Body of pancreas (tissue), 4 donors: ENCODE measurements at places on chromosomes 3 and 15.

DNA sequence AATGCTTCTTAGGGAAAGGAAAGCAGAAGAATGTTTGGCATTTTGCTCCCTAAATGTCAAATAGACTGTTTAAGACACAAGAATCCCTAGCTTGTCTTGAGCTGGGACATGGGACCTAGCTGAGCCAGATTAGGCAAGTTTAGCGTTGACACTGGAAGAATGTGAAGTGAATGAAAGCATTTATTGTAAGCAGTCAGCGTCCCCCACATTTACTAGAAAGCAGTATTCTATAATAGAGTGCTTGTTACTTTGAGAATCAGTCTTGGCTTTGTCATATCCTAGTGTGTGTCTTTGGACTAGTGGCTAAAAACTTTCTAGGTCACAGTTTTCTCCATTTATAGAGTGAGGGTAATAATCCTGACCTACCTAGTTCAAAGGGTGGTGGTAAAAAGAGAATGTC, 161.6 kb downstream of the ADAMTSL3 start:
- H3K36me3 ChIP-seq = no peaks in the 10 kb centered on the region
- no peak overlapping the region for H3K27ac ChIP-seq
- H3K27me3 ChIP-seq = no peaks in the 10 kb centered on the region
- DNase-seq = no peak
- no peaks in the 10 kb centered on the region for H3K4me1 ChIP-seq

- H3K27ac ChIP-seq = no peak overlapping the region
- H3K4me1 ChIP-seq = no peaks in the 10 kb centered on the region
- no peak overlapping the region for H3K4me3 ChIP-seq
- no peak for DNase-seq
- no peaks in the 10 kb centered on the region for H3K36me3 ChIP-seq
These were observed 203.0 kb downstream of the ARRDC4 start for GRCh38 chr15:98163319-98164045.

DNA sequence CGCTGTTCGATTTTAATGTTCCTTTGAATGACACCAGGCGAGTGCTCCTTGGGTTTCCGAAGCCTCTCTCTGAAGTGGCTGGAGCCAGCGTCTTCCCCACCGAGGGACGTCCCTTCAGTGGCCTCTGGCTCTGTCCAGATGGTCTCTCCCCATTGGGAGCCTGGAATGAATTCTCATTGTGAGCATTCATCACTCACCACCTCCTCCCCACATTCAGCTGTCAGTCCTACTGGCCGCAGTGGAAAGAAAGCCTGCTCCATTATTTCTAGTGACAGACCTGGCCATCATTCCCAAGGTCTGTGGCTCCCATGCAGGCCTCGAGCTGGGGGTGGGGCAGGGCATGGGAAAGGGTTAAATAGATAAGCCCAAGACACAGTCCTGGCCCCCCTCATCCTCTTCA, 35.2 kb downstream of the ZNF710 start:
- no peak overlapping the region for H3K4me3 ChIP-seq
- H3K36me3 ChIP-seq = no peaks in the 10 kb centered on the region
- H3K4me1 ChIP-seq = peaks cover 86% of the 10 kb centered on the region
- DNase-seq = no peak

DNA sequence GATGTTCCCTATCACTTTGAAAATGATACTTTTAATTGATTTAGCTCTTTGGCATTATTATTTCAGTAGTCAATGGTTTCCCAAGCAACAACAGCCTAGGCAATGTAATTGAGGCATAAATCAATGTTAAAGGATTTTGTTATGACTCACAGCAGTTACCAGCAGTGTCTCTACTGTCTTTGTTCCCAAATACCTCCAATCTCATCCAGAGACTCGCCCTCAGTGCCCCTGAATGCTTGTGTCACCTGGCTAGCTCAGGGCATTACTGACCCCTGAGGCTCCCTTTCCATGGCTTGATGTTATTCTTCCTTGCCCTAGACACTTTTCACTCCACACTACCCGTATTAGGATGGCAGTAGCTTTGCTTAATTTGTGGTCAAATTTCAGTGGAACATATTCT, 227.2 kb downstream of the SQOR start:
- no peak overlapping the region for H3K27ac ChIP-seq
- H3K36me3 ChIP-seq = no peaks in the 10 kb centered on the region
- DNase-seq = no peak
- H3K27me3 ChIP-seq = no peaks in the 10 kb centered on the region
- H3K4me3 ChIP-seq = no peak overlapping the region
- H3K4me1 ChIP-seq = no peaks in the 10 kb centered on the region

DNA sequence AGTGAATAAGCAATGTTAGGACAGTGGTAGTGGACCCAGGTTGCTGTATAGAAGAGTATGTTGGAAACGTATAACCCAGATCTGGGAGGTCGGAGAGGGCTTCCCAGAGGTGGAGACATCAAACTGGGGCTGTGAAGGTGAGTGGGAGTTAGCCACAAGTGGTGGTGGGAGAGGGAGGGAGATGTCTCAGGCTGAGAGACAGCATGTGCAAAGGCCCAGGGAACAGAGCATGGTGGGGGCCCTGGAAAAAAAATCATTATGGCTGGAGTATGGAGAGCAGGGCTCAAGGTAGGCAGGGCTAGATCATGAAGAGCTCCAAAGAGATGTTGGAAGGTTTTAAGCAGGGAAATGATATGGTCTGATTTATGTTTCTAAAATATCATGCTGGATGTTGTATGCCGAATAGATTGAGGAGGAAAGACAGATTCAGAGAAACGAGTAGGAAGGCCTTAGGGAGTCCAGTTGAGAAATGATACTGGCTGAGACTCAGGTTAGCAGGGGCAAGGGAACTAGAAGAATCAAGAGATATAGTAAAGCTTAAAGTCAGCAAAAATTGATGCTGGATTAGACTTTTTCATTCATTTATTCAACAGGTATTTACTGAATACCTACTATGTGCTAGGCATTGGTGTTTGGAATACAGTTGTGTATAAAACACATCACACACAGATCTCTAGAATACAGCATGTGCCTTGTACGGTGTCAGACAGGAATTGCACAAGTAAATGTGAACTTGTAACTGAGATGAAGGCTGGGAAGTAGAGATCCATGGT, 17.0 kb downstream of the ITPR1 start:
- no peaks in the 10 kb centered on the region for H3K27me3 ChIP-seq
- H3K36me3 ChIP-seq = no peaks in the 10 kb centered on the region
- DNase-seq = no peak
- H3K4me1 ChIP-seq = no peaks in the 10 kb centered on the region
- H3K4me3 ChIP-seq = no peak overlapping the region
- no peak overlapping the region for H3K27ac ChIP-seq

- no peak for DNase-seq
- H3K27me3 ChIP-seq = no peaks in the 10 kb centered on the region
- H3K27ac ChIP-seq = no peak overlapping the region
- H3K36me3 ChIP-seq = no peaks in the 10 kb centered on the region
- peaks cover 7% of the 10 kb centered on the region for H3K4me1 ChIP-seq
- H3K4me3 ChIP-seq = no peak overlapping the region
These were observed 55.2 kb downstream of the KCNAB1 start for GRCh38 chr3:156175570-156175969.

GRCh38 chr3:50269977-50270413, 1.0 kb downstream of the SEMA3B start:
- H3K27ac ChIP-seq = peak overlapping the region; percentile 93
- H3K36me3 ChIP-seq = no peaks in the 10 kb centered on the region
- no peaks in the 10 kb centered on the region for H3K27me3 ChIP-seq
- no peak for DNase-seq

DNA sequence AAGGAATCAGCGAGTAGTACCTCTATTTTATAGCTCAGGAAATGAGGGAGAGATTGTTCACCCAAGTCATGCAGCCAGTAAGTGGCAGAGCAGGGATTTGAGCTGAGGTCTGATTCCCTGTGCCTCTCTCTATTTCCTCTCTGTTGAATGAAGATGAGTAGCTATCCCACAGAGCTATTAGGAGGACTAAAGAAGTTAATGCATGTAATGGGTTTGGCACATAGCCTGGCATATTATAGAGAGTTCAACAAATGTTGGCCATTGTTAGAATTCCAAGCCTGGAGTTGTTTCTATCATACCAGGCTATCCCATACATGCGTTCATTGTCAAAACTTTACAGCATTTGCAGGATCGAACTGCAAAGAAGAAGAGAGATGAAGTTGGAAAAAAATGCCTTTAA, 21.8 kb upstream of the KLHL6 start:
- no peaks in the 10 kb centered on the region for H3K27me3 ChIP-seq
- no peak for DNase-seq
- no peak overlapping the region for H3K4me3 ChIP-seq
- H3K4me1 ChIP-seq = peaks cover 8% of the 10 kb centered on the region
- no peaks in the 10 kb centered on the region for H3K36me3 ChIP-seq

DNA sequence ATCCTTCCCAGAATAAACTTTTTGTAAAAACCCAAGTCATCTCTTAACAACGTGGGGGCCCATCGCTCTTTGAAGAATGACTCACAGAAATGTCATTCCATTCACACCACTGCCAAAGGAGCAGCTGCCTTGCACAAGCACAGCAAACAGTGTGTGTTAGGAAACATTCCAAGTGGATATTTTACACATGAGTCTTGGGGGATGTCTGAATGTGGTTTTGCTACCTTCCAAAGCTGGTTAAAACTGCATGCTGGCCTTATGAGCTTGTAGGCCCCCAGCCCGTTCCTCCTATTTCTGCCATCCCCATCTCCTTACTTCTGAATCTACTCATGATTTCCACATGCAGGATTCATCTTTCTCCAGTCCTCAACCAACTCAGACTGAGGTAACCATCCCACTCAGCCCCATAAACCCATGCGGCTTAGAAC, 130.8 kb downstream of the CPNE4 start:
- no peak for DNase-seq
- H3K4me1 ChIP-seq = no peaks in the 10 kb centered on the region
- no peaks in the 10 kb centered on the region for H3K27me3 ChIP-seq
- H3K27ac ChIP-seq = no peak overlapping the region

DNA sequence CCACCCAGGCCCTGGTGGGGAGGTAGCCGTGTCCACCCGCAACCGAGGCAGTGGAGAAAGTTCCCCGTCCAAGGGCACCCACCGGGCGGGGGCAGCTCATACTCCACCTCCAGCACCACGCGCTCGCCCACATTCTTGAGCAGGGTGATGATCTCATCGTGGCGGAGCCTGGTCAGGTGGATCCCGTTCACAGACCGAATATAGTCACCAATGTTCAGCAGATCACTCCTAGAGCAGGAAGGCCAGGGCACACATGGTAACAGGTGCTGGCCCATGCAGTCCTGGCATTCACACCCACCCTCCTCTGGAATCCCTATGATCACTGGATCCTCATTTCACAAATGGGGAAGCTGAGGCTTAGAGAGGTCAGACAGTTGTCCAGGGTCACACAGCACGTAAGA, 15.8 kb downstream of the GRIP2 start:
- no peak overlapping the region for H3K4me3 ChIP-seq
- no peaks in the 10 kb centered on the region for H3K27me3 ChIP-seq
- no peaks in the 10 kb centered on the region for H3K4me1 ChIP-seq
- DNase-seq = no peak
- no peak overlapping the region for H3K27ac ChIP-seq

- no peak overlapping the region for H3K4me3 ChIP-seq
- no peaks in the 10 kb centered on the region for H3K36me3 ChIP-seq
- DNase-seq = no peak
- H3K27me3 ChIP-seq = no peaks in the 10 kb centered on the region
- no peak overlapping the region for H3K27ac ChIP-seq
These were observed 196.5 kb upstream of the ZPLD1 start for GRCh38 chr3:102238362-102238761.

DNA sequence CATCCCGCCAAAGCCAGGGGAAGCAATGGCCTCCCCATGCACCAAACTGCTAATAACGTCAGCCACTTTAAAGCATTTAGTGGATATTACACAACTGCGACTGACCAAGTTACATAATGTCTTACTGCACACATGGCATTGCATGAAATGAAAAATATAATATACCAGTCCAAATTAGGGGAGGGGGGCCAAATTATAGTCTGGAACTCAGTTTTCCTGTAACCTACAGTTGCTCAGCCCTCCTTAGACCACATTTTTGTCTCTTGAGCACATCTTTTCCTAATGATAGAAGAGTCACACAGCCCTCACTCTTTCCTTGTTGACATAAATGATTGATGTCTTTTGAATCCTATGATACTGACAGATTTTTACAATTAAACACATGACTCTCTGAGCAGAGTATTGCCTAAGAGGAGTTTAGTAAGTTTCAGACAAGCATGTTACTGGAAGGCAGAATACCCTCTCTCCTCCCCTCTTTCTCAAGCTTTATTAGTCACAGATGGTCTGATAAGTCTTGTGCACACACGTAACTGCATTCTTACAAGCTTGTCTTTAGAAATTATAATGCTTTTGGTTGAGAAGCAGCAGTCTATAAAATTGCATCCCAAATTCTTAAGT, 1.1 kb upstream of the PLD1 start:
- H3K4me1 ChIP-seq = peaks cover 19% of the 10 kb centered on the region
- H3K4me3 ChIP-seq = no peak overlapping the region
- no peaks in the 10 kb centered on the region for H3K27me3 ChIP-seq
- no peak for DNase-seq
- no peak overlapping the region for H3K27ac ChIP-seq
- no peaks in the 10 kb centered on the region for H3K36me3 ChIP-seq

GRCh38 chr3:127572735-127573134, 17.8 kb downstream of the TPRA1 start:
- peaks cover 5% of the 10 kb centered on the region for H3K4me1 ChIP-seq
- H3K27me3 ChIP-seq = no peaks in the 10 kb centered on the region
- H3K36me3 ChIP-seq = no peaks in the 10 kb centered on the region
- H3K4me3 ChIP-seq = no peak overlapping the region
- no peak for DNase-seq

DNA sequence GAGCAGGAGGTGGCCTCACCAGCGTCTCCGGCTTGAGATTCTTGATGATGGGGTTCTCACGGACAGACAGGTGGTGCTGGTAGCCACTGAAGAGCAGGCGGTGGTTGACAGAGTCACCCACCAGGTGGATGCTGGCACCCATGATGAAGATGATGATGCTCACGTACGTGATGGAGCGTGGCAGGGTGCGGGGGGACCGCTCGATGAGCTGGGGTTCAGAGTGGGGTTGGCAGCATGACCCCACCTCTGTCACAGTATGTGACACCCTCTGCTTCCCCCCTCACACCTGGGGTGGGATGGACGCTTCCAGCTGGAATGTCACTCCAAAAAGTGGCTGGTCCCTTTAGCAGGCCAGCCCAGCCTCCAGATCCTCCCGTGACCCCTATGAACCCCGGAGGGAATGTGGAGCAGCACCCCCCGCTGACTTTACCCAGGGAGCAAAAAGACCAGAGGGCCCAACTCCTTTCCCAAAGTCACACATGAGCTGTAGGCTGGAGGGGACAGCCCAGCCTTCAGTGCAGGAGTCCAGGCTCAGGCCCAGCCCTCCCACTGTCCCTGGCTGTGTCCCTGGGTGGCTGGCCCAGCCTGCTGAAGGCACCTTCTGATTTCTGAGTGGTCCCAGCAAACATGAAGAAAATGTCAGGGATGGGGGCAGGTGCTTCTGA, 6.7 kb upstream of the CALML4 start:
- H3K27me3 ChIP-seq = no peaks in the 10 kb centered on the region
- no peak overlapping the region for H3K27ac ChIP-seq
- DNase-seq = no peak
- H3K4me3 ChIP-seq = no peak overlapping the region
- no peaks in the 10 kb centered on the region for H3K36me3 ChIP-seq
- peaks cover 8% of the 10 kb centered on the region for H3K4me1 ChIP-seq
